ENCODE measurements at places on chromosomes 6 and 20.

- DNase-seq: peak; percentile 78
These were observed 38.6 kb downstream of the OVOL2 start for GRCh38 chr20:18019068-18019467.

DNA sequence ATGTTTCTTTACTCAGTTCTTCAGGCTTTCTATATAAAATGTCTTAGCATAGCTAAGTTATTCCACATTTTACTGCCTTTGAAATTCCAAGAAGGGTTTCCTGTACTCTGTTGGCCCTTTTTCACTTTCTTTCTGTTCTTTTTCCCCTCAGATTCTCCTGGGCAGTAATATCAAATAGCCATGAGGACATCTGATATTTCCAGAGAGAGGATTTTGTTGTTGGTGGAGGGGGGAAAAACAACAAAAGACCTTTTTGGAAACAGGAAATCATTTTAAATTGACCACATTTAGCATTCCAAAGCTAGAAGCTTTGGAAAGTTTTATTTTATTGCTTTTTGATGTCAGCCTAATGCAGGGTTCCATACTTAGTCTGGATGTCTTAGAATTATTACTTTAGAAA lies 445.4 kb downstream of the GJA1 start:
- no peak for DNase-seq

DNA sequence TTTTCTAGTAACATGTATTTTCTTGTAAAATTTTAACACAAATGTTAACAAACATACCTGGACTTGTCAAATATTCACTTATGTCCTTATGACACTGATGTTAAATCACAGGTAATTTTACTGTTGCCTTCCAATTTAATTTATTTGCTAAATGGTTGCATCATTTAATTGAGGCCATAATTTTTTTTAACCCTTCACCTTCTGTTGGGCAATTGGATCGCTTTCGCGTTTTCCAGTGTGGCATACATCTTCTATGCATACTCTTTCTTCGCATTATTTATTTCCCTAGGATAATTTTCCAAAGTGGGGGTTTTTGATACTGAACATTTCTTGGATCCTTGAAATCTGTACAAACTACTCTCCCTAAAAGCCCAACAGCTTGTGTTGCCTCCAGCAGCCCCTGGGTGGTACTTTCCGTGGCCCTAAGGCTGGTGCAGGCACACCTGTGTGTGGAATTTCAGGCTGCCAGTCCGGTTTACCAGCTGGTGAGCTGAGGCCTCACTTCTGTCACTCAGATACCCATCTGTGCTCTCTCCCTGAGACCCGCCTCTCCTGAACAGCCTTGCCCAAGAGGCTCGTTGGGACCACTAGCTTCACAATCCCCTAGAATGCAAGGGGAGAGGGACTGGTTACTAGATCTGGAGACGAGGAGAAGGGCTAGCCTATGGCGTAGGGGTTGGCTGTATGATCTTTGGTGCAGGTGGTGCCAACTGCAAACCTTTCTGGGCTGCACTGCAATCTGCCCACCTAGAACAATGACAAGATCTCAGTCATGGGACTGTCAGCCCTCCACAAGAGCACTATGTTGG lies 11.2 kb upstream of the C20orf144 start:
- DNase-seq: no peak

- no peak for DNase-seq
These were observed 13.0 kb upstream of the GRM4 start for GRCh38 chr6:34158876-34159275.

DNA sequence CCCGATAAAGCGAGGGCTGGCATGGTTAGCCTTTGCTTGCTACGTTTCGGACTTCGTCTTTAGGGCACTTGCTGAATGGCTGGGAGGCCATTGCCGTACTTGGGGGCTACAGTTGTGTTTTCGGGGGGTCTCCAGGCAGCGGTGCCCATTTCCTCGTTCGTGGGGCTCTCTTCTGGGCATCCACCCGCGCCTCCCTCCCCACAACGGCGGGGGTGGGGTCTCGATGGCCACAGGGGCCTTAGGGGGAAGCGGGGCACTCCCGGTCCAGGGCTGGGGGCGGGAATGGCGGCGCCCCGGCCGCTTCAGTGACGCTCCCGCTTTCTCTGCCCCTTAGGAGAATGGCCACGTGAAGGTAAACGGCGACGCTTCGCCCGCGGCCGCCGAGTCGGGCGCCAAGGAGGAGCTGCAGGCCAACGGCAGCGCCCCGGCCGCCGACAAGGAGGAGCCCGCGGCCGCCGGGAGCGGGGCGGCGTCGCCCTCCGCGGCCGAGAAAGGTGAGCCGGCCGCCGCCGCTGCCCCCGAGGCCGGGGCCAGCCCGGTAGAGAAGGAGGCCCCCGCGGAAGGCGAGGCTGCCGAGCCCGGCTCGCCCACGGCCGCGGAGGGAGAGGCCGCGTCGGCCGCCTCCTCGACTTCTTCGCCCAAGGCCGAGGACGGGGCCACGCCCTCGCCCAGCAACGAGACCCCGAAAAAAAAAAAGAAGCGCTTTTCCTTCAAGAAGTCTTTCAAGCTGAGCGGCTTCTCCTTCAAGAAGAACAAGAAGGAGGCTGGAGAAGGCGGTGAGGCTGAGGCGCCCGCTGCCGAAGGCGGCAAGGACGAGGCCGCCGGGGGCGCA lies 2.4 kb downstream of the MARCKS start:
- no peak for DNase-seq

DNA sequence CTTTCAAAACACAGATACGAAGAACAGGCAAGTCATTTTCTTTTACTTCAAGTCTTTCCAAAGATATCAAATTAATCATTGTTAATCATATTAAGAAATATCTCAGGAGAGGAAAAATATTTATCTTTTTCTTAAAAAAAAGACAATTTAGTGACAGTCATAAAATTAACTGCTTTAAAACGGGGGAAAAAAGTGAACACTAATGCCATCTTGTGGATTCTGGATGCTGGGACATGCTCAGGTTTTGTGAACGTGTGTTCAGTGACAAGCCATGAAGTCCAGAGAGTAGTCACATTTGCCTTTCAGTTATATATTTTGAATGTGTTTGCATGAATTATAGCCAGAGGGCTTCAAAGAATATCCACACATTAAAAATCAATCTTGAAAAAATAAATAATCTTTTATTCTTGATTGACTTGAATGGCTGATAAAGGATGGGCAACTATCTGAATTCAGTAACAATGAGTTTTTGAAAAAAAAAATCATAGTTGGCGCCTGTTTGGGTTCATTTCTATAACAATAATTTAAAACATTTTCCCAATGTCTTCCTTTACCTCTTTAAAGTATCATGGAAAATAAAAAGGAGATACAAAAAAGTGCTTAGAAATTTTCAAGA lies 74.7 kb upstream of the NOX3 start:
- peak; percentile 73 for DNase-seq

DNA sequence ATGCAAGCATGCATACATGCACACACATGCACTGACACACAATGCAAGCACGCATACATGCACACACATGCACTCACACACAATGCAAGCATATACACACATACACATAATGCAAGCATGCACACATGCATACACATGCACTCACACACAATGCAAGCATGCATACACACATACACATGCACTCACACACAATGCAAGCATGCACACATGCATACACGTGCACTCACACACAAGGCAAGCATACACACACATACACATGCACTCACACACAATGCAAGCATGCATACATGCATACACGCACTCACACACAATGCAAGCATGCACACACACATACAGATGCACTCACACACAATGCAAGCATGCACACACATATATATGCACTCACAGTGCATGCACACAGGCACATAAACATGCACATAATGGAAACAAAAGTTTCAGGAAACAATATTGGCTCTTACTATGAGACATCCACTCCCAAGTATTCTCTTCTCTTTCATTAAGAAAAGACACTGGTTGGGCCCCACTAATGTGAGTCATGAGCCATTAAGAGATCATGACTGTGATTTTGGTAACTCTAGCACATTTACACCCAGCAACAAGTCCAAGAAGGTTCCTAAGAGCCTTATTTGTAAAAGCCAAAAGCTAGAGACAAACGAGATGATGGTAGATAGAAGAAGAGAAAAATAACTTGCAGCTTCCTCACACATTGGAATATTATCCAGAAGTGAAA lies 22.2 kb downstream of the APCDD1L start:
- DNase-seq: no peak

- DNase-seq: no peak
These were observed 642.3 kb downstream of the MAFB start for GRCh38 chr20:40046703-40047102.

DNA sequence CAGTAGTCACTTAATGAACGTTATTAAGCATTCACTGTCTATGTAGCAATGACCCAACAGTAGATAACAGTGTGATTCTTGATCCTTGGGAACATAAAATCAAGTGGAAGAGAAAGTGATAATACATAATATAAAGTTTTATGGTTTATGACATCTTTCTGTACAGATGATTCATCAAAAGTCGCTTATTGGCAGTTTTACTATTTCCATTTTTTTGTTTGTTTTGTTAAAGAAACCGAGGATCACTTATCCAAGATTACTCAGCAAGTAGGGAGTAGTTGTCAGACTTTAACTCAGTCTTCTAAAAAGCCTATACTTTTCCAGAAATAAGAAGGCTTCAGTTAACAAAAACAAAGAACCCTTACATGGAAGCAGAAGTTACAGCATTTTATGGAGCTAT lies 260.8 kb downstream of the ZFAND3 start:
- no peak for DNase-seq

DNA sequence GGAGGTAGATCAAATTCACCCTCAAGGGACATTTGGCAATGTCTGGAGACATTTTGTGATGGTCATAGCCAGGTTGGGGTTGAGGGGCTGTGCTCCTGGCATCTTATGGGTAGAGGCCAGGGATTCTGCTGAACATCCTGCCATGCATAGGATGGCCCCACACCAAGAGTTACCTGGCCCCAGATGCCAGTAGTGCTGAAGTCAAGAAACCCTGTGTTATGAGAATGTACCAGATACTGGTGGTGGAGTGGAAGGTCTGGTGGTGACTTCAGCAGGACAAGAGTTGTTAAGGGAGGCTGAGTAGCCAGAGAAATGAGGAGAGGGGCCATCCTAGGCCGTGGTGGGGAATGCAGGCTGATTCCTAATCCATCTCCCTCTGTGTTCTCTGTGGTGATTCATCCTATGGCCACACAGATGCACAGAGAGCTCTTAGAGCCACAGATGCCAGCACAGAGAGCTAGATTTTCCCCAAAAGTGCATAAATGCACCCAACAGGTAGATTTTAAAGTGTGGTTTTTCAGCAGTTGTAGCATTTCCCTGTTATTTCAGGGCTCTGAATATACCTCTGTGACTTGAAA lies 43.6 kb downstream of the CDYL start:
- no peak for DNase-seq

- DNase-seq: no peak
These were observed 26.5 kb downstream of the PTPRK start for GRCh38 chr6:128493877-128494276.

DNA sequence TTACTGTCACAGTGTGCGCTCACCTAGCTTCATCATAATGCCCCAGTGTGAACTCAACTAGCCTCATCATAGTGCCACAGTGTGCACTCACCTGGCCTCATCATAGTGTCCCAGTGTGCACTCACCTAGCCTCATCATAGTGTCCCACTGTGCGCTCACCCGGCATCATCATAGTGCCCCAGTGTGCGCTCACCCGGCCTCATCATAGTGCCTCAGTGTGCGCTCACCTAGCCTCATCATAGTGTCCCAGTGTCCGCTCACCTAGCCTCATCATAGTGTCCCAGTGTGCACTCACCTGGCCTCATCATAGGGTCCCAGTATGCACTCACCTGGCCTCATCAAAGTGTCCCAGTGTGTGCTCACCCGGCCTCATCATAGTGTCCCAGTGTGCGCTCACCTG lies 10.6 kb downstream of the TMEM242 start:
- DNase-seq: no peak

DNA sequence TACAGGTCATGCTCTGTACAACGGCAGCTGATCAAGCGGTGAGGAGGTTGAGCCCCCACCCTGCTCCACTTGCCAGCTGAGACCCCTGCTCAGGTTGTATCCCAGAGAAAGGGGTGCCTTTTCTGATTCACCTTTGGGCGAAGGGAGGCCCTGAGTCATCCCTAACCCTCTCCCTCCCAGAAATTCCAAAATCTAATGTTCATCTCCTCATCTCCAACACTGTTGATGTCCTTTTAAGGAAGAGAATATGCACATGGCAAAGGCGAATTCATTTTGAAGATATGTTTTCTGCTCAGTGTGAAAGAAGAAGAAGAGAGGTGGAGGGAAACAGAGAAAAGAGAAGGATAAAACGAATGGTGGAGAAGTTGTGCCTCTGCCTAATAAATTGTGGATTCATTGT lies 120.5 kb downstream of the SCML4 start:
- no peak for DNase-seq

GRCh38 chr6:106039897-106040592 lies 46.1 kb upstream of the PRDM1 start:
- no peak for DNase-seq

GRCh38 chr20:58271606-58272351 lies 37.7 kb upstream of the RAB22A start:
- DNase-seq: no peak

GRCh38 chr6:31948753-31949413 lies 3.0 kb downstream of the CFB start:
- DNase-seq: peak; percentile 40

- DNase-seq: no peak
These were observed 26.6 kb upstream of the MYT1 start for GRCh38 chr20:64137598-64138031.

- no peak for DNase-seq
These were observed 16.1 kb downstream of the ISM1 start for GRCh38 chr20:13236990-13237720.

DNA sequence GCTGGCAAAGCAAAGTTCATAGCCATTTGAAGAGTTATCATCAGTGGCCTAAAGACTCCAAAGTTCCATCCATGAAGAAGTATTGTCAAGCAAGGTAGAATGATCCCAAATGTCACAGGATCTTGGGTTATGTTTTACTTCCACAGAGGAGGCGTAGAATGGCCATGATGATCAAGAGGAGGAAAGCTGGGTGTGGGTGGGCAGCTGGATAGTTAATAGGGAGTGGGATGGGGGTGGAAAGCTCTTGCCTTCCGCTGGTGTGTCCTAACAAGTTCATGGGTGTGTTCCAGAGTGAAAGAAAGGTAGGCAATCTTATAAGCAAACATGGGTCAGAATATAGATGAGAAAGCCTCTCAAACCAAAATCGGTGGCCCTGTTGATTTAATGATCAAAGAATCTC lies 38.4 kb downstream of the PIGU start:
- DNase-seq: no peak

- no peak for DNase-seq
These were observed 50.3 kb downstream of the MYH7B start for GRCh38 chr20:35006009-35006408.

DNA sequence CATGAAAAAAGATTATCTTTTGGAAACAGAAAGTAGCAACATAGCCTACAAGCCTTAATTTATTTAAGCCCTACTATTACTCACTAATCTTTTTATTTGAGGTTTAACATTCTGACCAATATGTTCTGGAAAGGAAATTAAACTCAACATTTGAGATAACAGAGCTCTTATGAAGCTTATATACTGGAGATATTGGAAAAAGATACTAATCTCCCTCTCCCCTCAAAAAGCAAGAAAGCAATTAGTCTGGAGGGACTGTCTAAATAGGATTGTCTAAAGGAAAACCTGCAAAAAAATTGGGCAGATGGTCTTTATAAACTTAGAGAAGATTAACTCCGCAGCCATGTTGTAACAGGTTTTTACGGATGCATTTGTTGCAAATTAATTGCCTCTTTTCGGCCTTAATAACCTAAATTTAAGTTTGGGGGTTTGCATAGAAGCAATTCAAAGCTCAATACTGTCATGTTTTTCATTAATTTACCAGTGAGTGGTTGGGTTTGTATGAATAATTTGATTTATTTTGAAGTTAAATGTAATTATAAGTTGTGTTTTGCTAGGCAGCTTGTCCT lies 79.1 kb downstream of the SHLD1 start:
- DNase-seq: no peak

Data from Karpas-422 (cell line).